ENCODE measurements at places on chromosomes 4 and X.

DNA sequence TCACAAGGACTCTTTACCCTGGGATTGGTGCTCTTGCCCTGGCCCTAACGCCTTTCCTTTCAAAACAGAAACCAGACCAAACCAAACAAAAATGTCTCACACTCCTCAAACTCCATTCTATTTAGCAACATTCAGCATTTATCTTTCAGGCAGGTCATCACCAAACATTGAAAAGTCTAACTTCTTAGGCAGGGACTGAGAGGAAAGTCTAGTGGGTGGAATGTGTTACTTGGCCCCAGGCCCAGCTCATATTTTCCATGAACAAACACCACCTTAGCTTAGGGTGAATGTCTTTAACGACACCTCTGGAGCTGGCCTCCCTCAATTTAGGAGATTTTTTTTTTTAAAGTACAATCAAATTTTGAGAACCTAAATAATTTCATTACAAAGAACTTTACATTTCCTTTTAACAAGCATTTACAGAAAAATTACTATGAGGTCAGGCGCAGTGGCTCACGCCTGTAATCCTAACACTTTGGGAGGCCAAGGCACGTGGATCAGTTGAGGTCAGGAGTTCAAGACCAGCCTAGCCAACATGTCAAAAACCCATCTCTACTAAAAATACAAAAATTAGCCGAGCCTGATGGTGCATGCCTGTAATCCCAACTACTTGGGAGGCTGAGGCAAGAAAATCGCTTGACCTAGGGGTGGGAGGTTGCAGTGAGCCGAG is 10.2 kb upstream of the N4BP2 start:
- DNase-seq, result no peak

GRCh38 chr4:84689197-84689596 is 106.3 kb downstream of the CDS1 start:
- no peak for DNase-seq

- DNase-seq, result no peak
These were observed 7.0 kb upstream of the BEND4 start for GRCh38 chr4:42159271-42160001.

- no peak for DNase-seq
These were observed 69.8 kb downstream of the GBA3 start for GRCh38 chr4:22762548-22762947.

DNA sequence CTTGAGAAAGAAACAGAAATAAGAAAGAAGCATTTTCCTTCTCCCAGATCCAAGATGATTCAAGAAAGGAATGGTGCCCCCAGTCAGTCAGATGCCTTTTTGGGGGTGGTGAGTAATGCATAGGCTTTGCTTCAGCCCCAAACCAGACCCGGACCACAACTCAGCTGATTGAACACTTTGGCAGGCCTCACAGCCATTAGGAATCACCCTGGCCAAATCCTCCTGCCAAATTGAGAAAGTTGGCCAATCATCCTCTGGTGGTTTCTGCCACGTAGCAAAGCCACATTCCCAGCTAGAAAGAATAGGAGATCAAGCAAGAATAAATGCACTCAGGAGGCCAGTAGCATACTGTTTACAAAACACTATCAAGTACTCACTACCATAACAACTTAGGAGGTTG is 33.7 kb downstream of the FRMD7 start:
- no peak for DNase-seq

DNA sequence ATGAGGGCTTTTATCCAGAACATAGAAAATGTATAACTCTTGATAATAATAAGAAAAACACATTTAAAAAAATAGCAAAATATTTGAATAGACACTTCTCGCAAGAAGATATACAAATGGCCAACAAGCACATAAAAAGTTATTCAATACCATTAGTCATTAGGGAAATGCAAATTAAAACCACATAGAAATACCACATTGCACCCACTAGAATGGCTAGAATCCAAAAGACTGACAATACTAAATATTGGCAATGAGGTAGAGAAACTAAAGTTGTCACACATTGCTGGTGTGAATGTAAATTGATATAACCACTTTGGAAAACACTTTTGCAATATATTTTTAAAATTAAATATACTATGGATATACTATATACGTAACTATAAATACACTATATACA is 754.3 kb upstream of the MAGEB2 start:
- no peak for DNase-seq

DNA sequence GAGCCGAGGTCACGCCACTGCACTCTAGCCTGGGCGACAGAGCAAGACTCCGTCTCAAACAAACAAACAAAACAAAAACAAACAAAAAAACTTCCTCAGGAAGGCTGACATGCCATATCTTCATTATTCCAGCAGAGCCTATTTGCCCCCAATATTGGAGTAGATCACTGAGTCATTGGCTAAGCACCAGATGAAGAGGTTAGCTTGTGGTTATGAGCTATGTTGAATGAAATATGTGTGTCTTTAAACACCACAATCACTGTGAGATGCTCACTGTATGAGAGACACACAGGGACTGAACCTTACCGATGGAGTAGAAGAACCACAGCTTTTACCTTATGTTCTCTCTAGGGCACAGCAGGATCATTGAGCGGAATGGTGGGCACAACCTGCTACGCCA is 122.1 kb upstream of the EOLA2 start:
- DNase-seq, result no peak

GRCh38 chrX:22165732-22166457 is 106.8 kb upstream of the CBLL2 start:
- no peak for DNase-seq

DNA sequence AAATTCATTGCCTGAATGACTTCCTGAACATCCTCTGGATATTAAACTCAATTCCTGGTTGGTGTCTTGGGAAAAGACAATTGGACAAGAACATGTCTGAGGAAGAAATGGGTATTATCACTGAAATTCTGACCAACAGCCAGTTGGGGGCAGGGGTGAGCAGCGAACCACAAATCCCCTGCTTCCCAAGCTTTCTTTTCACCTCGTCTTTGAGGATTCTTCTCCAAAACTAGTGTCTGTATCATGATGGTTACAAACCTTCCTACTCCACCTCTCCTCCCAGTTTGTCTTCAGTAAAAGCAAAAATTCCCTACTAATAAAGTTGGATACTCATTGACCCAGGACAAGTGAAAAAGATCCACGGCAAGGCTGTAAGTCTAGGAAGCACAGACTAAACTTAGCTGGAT is 48.3 kb upstream of the WDR1 start:
- no peak for DNase-seq

GRCh38 chrX:112654871-112655270 is 24.9 kb downstream of the LHFPL1 start:
- no peak for DNase-seq

- DNase-seq, result no peak
These were observed at the start of gene PTCHD1 for GRCh38 chrX:23334848-23335599. Gene PTCHD1, plus strand, starts transcription at chrX:23334849. Its CDS starts 27 bp downstream, at chrX:23334876.

DNA sequence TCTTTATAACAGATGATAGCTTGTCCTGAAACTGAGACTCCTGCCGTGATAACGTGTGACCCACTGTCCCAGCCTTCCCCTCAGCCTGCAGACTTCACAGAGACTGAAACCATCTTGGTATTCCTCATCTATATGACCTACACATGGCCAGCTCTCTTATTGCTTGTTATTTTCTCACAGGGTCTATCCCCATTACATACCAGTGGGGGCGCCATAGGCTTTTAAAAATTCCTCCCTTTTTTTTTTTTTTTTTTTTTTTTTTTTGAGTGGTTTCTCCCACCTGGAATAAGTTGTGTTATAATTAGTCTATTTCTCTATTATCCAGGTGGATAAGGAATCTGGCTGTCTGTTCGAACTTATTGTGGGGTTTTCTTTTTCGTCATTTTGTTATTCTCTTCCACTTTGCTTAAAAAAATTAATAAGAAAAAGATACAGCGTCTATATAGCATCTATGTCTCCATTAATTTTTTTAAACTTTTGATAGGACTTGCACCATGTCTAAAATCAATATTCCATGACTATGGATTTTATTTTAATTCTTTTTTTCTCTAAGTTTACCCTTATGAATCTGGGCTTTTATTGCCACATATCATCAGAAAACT is 47.2 kb downstream of the GYG2 start:
- no peak for DNase-seq

GRCh38 chr4:153122855-153123254 is 81.4 kb upstream of the TRIM2 start:
- no peak for DNase-seq

GRCh38 chrX:123274796-123275195 is 90.7 kb downstream of the GRIA3 start:
- no peak for DNase-seq

DNA sequence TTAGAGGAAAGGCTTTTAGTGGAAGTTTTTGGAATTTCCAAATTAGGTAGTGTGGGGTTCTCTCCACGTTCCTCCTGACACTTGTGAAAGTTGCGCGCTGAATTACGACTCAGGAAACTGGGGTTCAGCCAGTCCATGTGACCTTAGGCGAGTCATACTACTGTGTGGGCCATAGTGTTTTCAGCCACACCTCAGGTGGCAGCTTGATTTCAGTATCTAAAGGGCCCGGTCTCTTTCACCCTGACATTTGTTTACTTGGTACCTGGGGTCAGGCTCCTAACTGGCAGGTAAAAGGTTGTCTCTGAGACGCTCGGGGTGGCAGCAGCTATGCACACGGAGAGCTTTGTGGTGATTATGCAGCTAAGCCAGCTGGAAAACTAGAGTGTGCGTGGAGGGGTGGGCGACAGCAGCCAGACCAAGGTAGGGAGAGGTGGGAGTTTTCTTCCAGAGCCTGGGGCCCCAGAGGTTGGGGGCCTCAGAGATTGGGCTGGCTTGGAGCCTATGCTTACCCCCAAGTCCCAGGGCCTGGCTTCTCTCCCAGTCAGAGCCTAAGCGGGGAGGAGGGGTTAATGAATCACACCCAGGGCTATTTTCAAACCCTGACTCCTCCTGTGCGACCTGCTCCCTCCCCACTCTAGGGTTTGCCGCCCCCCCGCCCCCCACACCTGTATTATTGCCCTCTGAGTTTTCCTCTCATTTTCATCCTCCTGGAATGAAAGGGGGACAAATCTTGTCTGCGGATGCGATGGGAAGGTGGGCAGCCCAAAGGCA is 47.2 kb downstream of the STARD8 start:
- no peak for DNase-seq

- DNase-seq, result no peak
These were observed 89.1 kb upstream of the IGFBP7 start for GRCh38 chr4:57199267-57199666.

GRCh38 chr4:26803211-26803861 is 57.3 kb upstream of the STIM2 start:
- DNase-seq, result no peak

All from stimulated activated CD8-positive, alpha-beta memory T cell treated with anti-CD3 and anti-CD28 coated beads, Interleukin-7, amount 100 ng/mL, for 1 hour (primary cell).